Amniotic stem cell (primary cell): ENCODE measurements at places on chromosomes 3 and 15.

GRCh38 chr3:193367868-193368267 lies 10.7 kb downstream of the ATP13A5 start:
- DNase-seq, result no peak

DNA sequence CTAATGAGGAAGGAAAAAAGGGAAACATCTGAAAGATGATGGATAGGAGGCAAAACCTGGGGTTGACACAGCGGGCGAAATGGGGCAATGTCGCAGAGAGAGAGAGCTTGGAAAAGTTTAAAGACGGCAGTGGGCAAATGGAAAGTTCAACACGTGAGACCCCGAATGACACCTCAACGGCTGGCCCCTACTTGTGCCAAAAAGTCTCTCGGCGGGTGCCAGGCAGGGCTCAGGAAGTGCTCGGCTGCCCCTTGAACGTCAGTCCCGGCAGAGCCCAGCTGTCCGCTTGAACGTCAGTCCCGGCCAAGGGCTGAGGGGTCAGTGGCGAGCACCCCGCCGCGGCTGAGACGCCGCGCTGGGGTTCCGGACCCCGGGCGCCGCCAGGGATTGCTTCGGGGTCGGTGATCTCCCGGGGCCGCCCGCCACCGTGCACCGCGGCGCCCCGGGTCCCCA lies 658 bp downstream of the EOGT start:
- no peak for DNase-seq

DNA sequence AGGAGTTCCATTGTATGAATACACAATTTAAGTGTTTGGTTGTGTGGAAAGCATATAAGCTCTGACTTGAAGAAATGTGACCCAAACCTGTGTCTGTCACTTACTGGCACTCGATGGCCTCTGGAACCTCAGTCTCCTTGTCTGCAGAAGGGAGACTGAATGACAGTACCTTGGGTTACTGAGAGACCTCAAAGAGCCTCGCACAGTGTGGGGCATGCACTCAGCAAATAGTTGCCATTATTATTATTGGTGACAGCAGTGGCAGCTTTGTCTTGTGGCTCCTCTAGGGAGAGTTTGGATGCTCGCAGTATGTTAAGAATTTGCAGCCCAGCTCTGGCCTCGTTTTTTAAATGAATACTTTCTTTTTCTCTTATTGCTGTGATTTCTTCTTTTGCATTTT lies 43.4 kb downstream of the EEFSEC start:
- no peak for DNase-seq

- DNase-seq, result no peak
Observed at GRCh38 chr3:4720316-4721075, 227.3 kb downstream of the ITPR1 start.

DNA sequence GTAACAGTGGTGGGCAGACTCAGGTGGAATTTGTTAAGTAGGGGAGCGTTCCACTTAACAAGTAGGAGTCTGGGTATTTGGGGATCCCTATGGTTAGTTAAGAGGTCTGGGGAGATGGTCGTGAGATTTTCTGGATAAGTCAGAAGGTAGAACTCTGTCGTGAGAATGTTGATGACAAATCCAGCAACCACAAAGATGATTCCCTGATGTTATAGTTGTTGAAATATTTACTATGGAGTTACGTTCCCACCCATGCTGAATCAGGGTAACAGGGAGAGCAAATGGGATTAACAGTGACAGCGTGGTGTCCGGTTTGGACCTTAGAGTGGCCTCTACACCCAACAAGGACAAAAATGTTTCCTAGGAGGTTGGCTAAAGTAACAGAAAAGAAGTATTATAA lies 110.8 kb downstream of the MFSD1 start:
- DNase-seq, result no peak
